ENCODE measurements at places on chromosomes 5 and 9.

GRCh38 chr9:119963258-119963797 is 594.1 kb upstream of the BRINP1 start:
- no peak for DNase-seq

GRCh38 chr9:78860801-78861475 is 564.0 kb downstream of the PSAT1 start:
- DNase-seq = no peak

- no peak for DNase-seq
Measured at GRCh38 chr5:148825716-148826052, 727 bp upstream of the ADRB2 start.

DNA sequence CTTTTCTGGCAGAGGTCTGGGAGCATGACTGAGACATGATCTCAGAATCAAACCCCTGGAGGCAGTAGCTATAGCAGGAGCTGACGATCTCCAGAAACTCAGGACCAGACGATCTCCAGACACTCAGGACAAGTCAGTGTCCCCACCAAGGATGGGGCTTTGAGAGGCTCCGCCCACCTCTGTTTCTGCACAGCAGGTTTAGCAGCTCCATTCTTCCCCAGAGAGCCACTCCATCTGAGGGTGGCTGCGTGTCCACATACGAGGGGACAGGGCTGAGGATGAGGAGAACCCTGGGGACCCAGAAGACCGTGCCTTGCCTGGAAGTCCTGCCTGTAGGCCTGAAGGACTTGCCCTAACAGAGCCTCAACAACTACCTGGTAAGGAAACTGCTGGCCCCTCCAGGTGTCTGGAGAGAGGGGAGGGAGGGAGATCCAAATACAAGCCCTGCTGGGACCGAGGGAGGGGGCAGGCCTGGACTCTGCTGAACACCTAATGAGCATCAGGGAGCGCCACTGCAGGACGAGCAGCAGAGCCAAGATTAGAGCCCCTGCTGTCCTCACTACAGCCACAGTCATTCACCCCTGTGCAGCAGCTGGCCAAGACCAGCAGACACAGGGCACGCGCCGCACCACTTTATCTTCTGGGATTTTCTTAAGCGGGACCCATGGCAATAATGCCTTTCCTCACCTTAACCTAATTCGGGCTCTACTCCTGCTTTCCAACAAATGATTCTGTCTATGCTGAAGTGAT is at the start of gene GABRP:
Gene GABRP, plus strand, starts transcription at position 228 of the 750 bp plus-strand sequence. CDS start 4,891 bp downstream, outside the sequence.
- DNase-seq = no peak

- DNase-seq = no peak
Measured at GRCh38 chr9:109401169-109401989, 80.5 kb upstream of the EPB41L4B start.

DNA sequence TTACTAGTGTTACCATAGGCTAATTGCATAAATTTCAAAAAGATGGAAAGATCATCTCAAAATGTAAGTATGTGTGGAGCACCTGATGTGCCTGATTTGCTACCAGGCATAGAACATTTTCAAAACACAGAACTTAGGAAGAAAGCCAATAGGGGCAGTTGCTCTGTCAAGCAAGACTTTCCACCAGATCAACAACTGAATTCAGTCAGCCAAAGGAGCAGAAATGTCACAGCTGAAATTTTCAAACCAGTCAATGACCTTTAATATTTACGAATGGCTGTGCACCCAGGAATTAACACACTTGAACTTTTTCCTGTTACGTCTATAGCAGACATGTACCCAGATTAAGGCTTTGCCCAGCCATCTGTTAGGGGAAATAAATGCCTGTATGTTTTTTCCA is 452.8 kb upstream of the PTGER4 start:
- no peak for DNase-seq

DNA sequence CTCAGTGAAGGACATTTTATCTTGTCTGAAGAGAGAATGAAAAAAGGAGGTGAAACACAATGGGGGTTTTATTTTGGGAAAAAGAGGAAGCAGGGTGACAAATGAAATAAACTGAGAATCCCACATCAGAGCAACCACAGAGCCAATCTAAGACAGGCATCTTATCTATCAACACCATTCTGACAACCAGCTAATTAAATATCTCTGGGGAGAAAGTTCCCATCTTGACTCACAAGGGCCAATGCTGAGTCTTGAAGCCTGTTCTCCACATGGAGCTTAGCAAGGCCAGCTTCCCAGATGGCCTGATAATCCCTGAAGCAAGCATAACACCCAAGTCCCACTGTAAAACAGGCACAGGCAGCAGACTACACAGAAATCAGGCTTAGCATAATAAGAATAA is 30.4 kb downstream of the DPYSL3 start:
- DNase-seq = no peak

DNA sequence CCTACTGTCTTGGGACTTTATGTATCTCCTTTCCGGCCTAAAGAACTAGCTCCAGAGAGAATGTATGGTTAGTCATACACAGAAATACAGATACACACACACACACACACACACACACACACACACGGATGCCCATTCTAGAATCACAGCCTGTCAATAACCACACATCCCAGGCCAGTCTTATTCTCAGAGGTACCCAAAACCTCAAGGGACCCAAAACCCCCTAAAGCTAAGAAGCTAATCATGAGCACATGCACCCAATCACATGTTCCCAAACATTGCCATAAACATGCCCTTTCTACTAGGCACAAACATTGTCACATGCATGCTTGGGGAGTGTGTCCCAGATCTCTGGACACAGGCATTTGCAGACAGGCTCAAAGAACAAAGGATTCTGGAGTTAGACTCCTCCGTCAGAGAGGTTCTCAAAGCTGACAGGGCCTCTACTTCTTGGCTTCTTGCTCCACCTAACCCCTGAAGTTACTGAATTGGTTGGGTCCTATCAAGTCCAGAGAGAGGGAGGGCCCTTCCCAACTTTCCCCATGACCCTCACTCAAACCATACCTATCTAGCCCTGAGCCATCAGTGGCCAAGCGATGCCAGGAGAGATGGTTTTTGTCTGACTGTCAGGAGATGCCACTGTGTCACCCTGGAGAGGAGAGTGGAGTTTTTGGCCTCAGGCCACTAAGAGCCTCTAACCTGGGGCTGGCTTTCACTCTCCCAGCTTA is 78.7 kb downstream of the NRG2 start:
- DNase-seq = no peak

DNA sequence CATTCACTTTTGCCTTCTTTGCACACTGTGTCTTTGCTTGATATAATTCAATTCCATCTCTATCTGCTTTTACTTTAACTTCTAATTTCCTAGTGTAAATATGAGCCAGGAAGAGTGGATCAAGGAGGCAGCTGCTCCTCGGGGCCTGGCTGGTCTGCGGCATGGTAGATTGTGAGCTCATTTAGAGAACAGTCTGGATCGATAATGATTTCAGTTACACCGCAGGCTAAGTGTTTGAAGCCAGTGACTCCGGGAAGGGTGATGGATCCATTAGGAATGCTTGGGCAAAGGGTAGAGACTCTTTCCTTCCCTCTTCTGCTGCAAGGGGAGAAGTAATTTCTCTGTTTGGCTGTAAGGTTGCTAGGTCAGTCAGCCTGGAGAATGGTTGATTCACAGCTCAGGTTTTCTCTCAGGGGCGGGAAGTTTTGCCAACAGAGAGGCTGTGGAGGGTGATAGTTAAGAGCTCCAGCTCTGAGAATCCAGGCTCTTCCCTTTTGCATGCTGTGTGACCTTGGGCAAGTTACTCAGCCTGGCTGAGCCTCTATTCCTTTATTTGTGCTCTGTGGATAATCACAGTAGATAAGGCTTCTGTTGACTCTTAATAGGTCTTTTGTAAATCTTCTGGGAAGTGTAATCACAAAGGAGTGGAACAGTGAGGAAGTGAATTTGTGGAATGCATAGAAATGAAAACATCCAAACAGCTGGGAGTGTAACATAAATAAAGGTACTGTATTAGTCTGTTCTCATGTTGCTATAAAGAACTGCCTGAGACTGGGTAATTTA is 99.1 kb downstream of the PTTG1 start:
- DNase-seq = no peak

- DNase-seq = no peak
Measured at GRCh38 chr9:10251490-10251889, 361.3 kb downstream of the PTPRD start.

DNA sequence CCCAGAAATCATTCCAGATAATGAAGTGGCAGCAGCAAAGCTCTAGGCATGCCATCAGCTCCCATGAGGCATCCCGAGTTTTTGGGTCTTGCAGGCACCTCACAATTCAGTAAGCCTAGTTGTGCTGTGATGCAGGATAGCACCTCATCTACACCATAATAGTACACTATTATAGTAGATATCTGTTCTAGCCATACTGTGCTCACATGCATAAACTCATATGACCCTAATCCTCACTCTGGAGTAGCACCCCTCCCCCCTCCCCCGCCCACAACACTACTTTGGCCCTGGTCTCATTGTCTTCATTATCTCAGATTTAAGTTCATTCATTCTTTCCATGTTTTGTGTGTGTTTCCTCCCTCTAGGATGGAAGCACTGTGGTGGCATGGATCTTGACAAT is 102.5 kb upstream of the PITX1 start:
- DNase-seq = no peak

DNA sequence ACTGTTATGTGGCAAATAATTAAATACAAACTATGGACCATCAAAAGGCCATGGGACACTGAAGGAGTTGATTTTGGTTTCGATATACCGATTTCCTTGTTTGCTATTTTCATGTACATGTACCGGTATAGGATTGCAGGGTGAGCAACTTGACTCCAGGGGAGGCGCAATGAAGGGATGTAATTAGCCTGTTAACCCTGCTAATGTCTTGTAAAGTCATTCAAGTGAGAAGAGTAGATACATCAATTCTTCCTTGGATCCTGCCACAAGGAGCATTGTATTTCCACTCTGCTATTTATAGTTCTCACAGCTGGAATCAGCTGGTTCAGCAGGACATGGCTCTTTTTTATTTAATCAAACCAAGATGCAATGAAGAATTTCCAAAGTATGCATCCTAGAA is 102.0 kb downstream of the STK32A start:
- no peak for DNase-seq

- no peak for DNase-seq
Measured at GRCh38 chr5:144404672-144405071, 234.0 kb downstream of the KCTD16 start.

GRCh38 chr9:79986437-79986836 is 414.7 kb downstream of the TLE4 start:
- DNase-seq = no peak

DNA sequence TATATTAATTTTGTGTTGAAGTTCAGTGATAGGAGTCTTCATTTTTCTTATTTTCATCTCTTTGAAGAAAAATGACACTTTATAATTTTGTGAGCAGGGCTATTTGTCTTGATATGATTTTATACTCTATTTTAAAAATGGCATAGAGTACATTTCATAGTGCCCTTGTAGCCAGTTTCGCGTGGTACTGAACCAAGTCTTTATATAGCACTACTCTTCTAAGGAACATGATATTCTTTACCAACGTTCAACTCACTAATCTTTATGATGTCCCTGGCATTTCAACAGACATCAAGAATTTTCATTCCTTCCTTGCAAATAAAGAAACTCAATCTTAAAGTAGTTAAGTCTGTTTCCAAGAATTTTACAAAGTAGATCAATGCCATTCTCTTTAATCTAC is 41.5 kb upstream of the HOMER1 start:
- no peak for DNase-seq

- DNase-seq = no peak
Measured at GRCh38 chr9:131258186-131258585, 18.1 kb downstream of the FAM78A start.

DNA sequence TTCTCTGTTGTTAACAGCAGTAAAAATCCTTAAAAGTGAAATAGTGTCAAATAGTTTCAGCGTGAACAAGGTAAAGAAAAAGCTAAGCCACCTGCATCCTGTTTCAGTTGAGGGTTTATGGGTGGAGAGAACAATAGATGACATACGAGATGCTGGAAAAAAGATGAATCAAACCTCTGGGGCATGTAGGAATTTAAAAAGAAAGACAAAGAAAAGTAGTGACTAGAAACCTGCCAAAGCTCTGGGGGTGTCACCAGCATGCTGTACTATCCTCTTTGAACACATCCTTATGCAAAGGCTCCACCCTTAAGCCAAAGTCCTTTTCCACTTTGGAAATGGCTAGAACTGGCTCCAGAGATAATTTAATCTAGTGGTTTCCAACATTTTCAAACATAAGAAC is 22.2 kb downstream of the SCAI start:
- DNase-seq = no peak

- no peak for DNase-seq
Measured at GRCh38 chr5:96952118-96952750, 16.4 kb downstream of the LNPEP start.

GRCh38 chr5:52831786-52832511 is 44.2 kb downstream of the ITGA1 start:
- no peak for DNase-seq

DNA sequence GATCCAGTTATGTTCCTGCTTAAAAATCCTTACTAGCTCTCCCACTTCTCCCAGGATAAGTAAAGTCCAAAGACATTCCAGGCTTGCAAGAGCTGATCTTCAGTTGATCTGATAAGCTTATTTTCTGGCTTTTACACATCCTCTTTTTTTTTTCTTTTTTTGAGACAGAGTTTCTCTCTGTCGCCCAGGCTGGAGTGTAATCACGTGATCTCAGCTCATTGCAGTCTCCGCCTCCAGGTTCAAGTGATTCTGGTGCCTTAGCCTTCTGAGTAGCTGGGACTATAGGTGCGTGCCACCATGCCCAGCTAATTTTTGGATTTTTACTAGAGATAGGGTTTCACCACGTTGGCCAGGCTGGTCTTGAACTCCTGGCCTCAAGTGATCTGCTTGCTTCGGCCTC is 37.3 kb upstream of the PTPN3 start:
- DNase-seq = no peak

GRCh38 chr9:14289916-14290315 is 24.0 kb downstream of the NFIB start:
- no peak for DNase-seq
